Dorsolateral prefrontal cortex (tissue), 122 donors: ENCODE measurements at places on chromosomes 2 and 18. TPM values are rescaled to one million over a fixed set of nuclear protein-coding genes. Genes with fewer than 3 reads are reported as not detected.
A peak's percentile ranks its signal among the peaks of the same experiment; 100 is the strongest.

DNA sequence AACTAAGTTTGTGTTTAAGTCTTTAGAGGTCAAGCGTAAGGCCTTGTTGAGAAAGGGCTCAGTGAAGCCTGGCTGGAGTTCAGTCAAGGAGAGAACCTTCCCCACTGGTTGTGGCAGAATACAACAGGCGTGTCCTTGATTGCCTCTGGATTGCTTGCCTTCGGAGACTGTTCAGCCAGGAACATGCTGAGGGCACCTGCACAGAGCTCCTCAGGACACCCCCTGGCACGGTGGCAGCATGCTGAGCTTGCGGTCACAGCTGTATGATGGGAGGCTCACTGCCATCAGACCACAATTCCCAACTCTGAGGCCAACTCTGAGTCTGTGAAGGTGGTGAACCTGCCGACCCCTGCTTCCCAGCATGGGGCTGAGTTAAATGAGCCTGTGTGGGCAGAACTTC is 130.0 kb downstream of the LPIN1 start:
- no peak for DNase-seq

Gene IL1B
- total RNA-seq: 3.1 TPM

Gene ST6GAL2
- total RNA-seq: 35.8 TPM

GRCh38 chr2:172931918-172932520 is 143.6 kb upstream of the MAP3K20 start:
- peak; percentile 75 for DNase-seq

- DNase-seq: no peak
These were observed 134.6 kb upstream of the GPC1 start for GRCh38 chr2:240300840-240301239.

Gene PHLPP1
- 159 TPM for total RNA-seq

Gene GALNT1
- total RNA-seq: 29.8 TPM

DNA sequence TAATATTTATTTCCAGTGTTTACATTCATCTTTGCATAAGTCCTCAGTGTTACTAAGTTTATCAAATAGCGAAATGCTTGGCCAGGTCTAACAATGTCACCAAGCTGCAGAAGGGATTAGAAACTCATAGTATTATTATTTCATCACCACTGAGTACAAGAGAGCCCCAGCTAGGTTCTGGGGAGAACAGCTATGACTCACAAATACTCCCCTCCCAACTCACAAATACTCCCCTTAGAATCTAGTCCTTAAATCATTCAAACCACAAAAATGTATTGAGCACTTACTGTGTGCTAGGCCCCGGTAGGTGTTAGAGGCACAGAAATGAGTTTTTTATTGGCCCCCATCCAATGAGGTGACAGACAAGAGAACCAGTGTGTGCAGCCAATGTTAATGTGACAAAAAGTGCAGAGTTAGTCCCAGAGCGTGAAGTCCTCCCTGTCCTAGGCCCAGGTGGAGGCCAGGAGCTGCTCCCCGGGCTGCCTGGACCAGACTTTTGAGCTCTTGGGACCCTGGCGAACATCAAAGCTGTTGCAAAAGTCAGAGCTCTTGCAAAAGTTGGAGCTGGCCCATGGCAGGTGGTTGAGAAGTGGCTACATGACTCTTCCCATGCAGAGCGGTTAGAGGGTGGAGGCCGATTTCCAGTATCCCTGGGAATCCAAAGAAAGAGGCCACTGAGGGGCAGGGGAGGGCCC is 9.8 kb downstream of the STEAP3 start:
- no peak for DNase-seq

GRCh38 chr2:137521653-137522619 is 442.3 kb upstream of the HNMT start:
- no peak for DNase-seq
